Motor neuron (in vitro differentiated cells): ENCODE measurements at places on chromosomes 3 and 15.

GRCh38 chr3:34012102-34012461 lies 213.7 kb downstream of the PDCD6IP start:
- peak; percentile 64 for ATAC-seq

- ATAC-seq = peak; percentile 19
Observed at GRCh38 chr3:43584043-43584826, 37.6 kb downstream of the ANO10 start.

DNA sequence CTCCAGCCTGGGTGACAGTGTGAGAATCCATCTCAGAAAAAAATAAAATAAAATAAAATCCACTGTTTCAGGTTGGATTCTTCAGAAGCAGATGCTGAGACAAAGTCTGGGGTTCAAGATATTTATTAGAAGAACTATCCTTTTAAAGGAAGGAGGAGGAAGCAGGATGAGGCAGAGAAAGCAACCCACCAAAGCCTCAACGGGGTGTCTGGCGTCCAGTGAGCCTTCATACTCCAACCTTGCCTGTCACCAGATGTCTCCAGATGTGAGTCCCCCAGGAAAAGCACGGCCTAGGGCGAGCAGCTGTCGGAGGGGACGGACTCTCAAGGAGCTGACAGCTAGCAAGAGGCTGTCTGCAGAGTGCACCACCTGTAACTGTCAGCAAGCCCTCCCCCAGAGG lies 37.3 kb downstream of the MB21D2 start:
- ATAC-seq = no peak

- ATAC-seq = no peak
Observed at GRCh38 chr3:23368731-23369130, 165.6 kb downstream of the UBE2E2 start.

DNA sequence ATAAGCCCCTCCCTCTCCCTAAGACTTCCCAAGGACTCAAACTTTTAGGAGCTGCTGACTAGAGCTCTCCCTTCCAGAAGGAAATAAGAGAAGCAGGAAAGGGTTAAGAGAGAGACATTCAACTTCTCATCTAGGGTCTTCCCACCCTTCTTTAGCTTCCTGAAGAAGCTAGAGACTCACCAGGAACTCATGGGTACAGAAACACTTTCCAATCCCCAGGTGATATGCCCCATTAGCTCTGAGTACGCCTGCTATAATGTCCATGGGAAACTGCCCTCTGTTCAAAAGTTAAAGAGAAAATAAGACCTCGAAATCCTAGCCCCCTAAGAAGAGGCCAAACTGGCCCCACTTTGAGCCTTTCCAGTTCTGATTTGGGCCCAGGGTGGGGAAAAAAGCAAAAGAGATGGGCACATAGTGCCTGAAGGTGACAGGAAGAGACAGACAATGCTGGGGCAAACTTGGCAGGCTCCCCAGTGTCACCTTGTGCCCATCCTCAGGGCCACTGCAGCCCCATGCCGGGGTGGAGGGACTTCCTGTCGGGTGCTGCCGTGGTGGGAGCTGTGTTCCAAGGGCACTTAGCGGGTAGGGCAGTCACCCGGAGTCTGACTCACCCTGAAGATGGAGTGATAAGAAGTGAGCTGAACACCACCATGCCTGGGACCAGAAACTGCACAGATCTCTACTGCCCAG lies 29.5 kb downstream of the CCDC12 start:
- no peak for ATAC-seq

DNA sequence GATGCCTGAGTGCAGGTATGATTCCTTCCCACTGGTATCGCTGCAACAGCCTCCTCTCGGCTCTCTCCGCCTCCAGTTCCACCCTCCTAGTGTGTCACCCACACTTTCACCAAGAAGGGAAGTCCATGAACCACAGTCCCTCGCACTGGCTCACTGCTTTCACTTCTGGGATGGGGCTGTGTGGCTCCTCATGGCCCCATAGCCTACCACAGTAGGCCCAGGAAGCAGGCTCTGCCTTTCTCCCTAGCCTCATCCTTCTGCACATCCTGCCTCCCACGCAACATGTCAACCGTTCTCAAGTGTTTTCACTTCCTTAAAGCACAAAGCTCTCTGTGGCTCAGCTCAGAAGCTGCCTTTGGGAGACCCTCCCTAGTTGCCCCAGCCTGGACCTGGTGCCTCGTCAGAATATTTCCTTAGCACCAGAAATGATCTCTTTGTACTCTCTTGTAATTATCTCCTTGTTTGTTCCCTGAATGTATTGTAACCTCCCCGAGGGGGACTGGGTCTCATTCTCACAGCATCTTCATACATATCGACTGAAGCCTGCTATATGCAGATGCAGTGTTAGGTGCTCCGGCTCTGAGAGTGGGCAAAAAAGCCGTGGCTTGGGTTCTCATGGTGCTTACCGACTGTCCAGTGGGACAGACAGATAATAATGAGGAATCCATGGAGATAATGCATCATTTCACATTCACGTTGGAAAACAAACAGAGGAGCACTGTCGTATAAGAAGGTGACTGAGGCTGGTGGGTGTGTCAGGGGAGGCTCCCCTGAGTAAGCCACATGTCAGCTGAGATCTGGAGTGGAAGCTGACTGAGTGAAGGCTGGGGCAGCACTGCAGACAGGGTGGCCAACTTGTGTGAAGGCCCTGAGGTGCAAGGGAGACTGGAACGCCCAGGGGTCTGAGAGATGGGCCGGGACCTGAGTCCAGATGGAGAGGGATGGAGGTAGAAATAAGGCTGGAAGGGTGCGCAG lies 107.1 kb downstream of the DGKG start:
- ATAC-seq = no peak

DNA sequence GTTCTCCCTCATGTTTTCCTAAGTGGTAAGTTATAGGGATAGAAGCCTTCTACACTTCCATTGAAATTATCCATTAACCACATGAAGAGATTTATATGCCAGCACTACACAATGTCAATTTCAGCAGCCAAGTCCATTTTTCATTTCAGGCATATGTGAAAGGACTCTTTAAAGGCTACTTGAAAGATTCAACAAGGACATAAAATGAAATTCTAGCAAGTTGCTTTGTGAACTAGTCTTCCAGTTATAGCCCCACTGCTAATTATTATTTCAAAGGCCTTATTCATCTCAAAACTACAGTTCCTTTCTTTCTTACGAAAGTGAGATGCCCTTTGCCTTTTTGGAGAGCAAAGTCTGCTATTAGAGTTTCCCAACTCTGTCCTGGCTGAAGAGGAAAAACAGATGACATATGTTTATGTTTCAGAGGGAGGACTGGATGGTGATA lies 66.0 kb upstream of the SLC2A2 start:
- ATAC-seq = no peak

GRCh38 chr3:33883538-33883950 lies 85.1 kb downstream of the PDCD6IP start:
- ATAC-seq = peak; percentile 19

DNA sequence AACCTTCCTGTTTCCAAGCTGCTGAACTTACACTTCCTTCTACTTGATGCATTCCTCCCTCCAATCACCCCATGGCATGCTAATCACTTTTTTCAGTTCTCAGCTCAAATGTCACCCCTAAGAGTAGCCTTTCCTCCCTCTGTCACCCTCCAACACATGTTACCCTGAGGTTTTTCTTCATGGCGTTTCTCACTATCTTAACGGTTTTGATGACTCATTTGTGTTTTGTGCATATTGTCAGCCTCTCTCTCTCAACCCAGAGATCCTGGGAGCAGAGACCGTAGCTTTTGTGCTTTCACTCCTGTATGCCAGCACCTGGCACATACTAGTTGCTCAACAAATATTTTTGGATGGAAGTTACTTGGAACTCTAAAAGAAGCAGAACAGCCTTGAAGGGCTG lies 24.5 kb downstream of the LRRC3B start:
- ATAC-seq = no peak

- no peak for ATAC-seq
Observed at GRCh38 chr3:10435850-10436249, 69.5 kb downstream of the ATP2B2 start.

GRCh38 chr3:139780593-139780992 lies 102.8 kb upstream of the NMNAT3 start:
- ATAC-seq = no peak

- ATAC-seq = no peak
Observed at GRCh38 chr3:68986496-68987208, 26.8 kb downstream of the EOGT start.

DNA sequence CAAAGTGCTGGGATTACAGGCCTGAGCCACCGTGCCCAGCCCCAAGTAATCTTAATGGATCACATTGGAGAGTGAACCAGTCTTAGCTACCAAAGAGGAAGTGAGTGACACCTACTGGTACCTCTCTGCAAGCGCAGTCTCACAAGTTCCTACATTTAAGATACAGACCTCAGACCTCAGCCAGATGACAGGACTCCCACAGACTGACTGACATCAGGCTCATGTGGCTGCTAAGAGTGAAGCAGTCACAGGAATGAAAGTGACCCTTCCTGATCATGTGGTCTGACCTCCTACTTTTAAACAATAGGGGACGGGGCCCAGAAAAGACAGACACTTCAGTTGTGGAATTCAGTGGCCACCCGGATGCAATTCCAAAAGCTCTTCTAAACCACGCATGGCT lies 36.3 kb upstream of the GNB5 start:
- peak; percentile 85 for ATAC-seq

- no peak for ATAC-seq
Observed at GRCh38 chr15:39025321-39025720, 460.7 kb upstream of the RASGRP1 start.

DNA sequence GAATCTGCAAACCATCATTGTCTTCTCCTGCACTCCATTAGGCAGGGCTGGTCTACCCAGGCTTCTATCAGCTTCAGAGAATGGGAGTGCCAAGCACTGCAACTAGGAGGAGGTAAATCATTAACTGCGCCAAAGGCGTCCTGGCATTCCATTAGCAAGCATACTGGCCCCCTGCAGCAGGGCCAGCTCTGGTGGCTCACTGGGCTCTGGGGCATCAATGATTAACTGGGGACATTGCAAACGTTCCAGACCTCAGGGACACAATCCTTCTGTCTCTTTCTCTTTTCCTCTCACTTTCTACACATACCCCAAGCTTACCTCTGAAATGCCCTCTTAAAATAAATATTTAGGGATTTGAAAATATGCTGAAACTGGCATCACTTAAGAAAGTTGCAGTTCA lies 129.0 kb downstream of the MYLK start:
- no peak for ATAC-seq

DNA sequence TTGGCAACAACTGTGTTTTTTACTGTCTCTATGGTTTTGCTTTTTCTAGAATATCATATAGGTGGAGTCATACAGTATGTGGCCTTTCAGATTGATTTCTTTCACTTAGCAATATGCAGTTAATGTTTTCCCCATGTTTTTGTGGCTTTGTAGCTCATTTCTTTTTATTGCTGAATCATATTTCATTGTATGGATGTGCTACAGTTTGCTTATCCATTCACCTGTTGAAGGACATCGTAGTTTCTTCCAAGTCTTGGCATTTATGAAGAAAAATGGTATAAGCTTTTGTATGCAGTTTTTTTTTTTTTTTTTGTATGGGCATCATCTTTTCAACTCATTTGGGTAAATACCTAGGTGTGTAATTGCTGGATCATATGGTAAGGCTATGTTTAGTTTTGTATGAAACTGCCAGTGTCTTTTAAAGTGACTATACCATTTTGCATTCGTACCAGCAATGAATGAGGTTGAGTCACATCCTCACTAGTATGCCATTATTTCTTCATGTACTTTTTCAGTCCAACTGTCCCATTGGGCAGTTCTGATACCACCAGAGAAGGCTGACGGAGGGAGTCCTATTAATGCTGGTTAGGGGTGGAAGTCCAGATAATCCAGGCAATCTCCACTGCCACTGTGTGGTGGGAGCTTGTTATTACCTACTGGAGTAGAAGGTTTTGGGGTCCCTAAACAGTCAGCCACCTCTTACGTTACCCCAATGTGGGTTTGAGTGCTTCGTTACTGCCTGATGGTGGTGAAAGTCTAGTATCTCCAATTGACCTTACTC lies 210.5 kb downstream of the DOCK3 start:
- ATAC-seq = peak; percentile 20

DNA sequence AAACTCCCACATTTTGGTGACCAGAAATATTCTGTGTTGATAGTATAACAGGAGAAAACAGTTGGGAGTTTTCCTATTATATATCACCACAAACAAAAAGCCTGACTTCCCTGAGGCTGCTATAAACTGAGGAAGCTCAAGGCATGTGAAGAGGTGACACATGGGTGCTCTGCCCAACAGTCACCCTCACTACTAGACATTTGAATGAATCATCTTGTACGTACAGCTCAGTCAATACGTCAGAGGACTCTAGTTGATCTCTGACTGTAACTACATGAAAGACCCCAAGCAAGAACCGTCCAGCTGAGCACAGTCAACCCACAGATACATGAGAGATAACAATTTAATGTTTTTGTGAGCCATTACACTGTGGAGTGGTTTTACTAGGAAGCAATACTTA lies 338.3 kb upstream of the ATP11B start:
- ATAC-seq = no peak

- ATAC-seq = peak; percentile 100
Observed at GRCh38 chr15:57259568-57260040, 116.7 kb upstream of the CGNL1 start.

DNA sequence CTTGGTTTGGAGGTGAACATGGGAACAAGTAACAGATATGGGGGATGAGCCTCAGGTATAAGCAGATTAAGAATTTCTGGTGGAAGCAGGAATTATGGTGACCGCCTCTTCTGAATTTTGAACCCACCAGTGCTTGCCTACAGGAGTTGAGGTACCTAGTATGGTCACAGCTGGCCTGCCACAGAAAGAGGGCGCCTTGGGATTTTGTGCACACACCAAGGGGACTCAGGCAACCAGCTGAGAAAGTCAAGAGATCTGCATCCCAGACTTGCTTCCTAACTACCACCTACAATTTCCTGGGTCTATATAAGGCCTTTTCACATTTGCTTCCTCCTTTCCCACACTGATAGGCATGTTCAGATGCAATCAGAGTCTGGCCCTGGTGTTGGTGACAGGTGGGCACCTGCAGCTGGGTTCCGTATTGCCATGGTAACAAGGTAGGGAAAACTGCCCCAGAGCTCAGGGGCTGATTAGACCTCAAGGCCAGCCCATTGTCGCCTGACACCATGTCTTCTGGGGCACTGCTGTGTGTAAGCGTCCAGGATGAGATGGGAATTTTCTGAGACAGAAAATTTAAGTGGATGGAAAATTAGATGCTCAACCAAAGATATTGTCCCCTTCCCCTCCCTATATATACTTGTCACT lies 75.9 kb upstream of the RASGRF1 start:
- no peak for ATAC-seq

DNA sequence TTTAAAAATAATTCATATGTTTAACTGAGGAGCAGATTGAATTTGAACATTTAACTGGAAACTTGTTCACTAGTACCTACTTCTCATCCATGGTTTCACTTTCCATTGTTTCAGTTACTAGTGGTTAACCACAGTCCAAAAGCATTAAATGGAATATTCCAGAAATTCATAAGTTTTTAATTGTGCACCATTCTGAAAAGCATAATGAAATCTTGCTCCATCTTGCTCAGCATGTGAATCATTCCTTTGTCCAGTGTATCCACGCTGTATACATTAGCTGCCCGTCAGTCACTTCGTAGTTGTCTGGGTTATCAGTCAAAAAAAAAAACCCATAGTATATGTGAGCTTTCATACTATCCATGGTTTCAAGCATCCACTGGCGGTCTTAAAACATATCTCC lies 217.6 kb downstream of the TPRG1 start:
- no peak for ATAC-seq
